A172 (cell line): ENCODE measurements at places on chromosomes 1 and 21.

DNA sequence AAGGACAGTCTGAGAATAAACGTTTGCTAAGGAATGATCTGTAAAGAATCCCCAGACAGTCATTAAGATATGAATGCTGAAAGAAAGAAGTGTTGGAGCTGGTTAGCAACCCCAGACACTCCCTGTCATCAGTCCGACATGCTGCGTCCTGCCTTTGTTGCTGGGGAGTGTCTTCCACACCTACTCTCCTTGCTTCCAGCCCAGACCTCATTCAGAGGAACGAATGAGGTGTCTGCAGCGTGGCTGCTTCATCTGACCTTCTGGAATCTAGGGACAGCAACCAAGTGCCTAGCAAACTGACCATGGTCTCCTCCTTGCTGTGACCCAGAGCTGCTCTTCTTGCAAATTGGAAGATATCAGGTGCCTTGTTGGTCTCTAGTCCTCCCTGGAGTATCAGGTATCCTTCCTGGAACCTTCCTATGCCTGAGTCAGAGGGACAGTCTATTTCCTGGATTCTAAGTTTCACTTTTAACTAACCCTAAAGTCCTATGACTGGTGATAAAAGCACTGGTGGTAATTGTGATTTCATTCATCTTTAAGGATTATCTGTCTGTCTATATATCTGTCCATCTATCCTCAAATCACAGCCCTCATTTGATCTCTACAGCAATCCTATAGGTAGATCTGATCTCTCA, 45.3 kb downstream of the NFASC start:
- DNase-seq = no peak

DNA sequence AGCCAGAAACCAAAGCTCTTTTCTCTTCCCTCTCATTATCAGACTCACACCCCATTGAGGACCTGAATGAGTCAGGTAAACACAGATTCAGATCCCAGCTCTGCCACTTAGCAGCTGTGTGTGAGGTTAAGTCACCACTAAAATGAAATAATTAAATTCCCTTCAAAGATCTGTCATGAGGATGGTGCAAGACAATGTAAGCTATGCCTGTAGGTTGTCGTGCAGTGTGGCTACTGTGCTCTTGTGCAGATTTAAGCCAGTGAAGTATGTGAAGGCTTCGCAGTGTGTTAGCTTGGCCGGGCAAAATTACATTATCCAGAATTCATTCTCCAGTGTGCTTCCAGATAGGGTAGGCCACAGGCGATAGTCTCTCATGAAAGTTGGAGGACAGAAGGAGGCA, 13.6 kb downstream of the UBL4B start:
- DNase-seq = no peak

GRCh38 chr1:248631354-248632008, 3.4 kb downstream of the OR2T11 start:
- DNase-seq = no peak

GRCh38 chr1:195584870-195585624, 1023.2 kb downstream of the KCNT2 start:
- peak; percentile 27 for DNase-seq

DNA sequence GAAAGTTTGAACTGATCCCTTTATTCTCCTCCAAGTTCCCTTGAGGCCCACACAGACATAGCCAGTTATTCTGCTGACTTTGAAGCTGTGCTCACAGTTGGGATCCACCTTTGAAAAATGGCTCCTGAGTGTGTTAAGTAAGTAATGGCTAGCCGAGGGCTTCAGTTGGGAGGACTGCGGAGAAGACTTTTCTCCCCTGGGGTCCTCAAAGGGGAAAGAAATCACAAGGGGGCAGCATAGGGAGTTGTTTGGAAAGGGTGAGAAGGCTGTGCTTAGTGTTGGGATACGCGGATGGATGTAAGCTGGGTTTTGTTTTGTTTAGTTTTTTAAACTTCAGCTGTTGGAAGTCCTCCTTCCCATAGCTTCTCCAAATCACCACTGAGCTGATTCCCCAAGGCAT, 8.3 kb downstream of the PGM1 start:
- DNase-seq = no peak

GRCh38 chr1:58907398-58907797, 123.6 kb upstream of the JUN start:
- no peak for DNase-seq

DNA sequence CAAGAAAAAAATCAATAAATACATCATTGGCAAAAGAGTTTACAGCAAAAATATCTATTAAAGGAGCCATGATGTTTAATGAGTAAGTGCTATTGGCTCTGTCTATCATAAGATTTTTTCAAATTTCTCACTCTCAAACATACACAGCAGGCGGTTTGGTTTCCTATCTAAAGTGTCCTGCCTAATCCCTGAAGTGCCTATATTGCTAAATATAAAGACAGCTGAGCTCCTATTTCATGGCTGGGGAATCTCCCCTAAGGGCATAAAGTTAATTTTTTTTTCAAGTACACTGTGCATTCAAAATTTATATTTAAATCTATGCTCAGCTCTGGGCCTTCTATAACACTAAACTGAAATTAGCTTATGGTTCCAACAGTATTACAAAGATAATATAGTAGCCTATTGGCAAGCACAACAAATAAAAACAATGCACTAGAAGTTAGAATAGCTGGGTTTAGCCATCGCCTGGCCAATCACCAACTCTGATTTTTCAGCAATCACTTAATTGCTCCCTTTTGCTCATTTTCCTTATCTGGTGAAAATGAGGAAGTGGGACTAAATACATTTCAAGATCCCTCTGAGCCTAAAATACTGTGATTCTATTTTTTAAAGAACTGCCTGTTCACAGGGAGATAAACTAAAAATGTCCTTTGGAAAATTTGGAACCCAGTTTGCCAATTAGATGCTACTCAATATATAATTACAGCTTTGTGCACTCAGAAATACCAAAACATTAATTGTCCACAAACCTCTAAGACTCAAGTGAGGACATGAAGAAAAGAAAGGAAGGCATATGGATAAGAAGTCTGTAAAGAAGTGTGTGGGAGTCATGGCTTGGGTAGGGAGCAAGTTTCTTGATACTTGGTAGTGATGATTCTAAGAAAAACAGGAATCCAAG, 62.5 kb downstream of the WDR64 start:
- DNase-seq = no peak

GRCh38 chr1:175755516-175756070, 12.2 kb upstream of the TNR start:
- DNase-seq = no peak

GRCh38 chr1:203089001-203089650, 3.3 kb upstream of the MYOG start:
- no peak for DNase-seq

- DNase-seq = peak; percentile 62
These were observed 1109.3 kb upstream of the B3GALT2 start for GRCh38 chr1:194295685-194296084.

GRCh38 chr1:214677945-214678344, 75.0 kb downstream of the CENPF start:
- DNase-seq = no peak

DNA sequence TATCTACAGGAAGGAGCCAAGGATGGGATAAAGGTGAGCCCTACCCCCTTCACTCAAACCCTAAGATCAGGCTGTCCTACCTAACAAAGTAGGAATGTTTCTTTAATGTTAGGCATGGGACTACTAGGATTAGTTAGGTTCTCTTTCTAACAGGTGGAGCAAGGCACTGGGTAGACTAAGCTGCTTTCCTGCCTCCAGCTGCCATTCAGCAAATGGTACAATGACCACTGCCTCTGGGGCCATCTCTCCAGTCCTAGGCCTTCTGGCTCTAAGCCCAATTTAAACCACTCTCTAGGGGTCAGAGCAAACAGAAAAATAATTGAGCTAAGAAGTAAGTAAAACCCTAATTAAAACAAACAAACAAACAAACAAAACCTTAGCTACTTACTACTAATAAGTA, 15.7 kb upstream of the IPO9 start:
- DNase-seq = no peak

- DNase-seq = no peak
These were observed 31.7 kb downstream of the RGL1 start for GRCh38 chr1:183836598-183836997.

GRCh38 chr1:228344631-228345072, 62.0 kb downstream of the TRIM11 start:
- DNase-seq = peak; percentile 95

DNA sequence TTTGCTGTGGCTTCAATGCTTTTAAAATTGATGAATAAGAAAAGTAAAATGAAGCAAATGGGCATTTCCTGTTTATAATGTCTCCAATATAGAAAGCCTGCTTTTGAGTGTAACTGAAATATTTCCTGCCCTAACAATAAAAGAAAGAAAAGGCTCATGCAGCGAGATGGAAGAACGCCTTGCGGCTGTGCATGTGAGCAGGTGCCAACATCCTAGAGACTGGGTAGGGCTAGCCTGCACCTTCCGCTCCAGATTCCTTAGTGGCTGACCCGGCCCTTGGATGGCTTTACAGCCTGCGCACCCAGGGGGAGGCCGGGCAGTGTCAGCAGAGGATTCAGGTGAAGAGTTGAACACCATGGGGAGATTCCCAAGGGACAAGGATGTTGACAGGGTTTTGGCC, 21.8 kb downstream of the CNIH3 start:
- DNase-seq = peak; percentile 89

GRCh38 chr21:24175106-24175505, 1432.2 kb downstream of the MRPL39 start:
- DNase-seq = no peak

DNA sequence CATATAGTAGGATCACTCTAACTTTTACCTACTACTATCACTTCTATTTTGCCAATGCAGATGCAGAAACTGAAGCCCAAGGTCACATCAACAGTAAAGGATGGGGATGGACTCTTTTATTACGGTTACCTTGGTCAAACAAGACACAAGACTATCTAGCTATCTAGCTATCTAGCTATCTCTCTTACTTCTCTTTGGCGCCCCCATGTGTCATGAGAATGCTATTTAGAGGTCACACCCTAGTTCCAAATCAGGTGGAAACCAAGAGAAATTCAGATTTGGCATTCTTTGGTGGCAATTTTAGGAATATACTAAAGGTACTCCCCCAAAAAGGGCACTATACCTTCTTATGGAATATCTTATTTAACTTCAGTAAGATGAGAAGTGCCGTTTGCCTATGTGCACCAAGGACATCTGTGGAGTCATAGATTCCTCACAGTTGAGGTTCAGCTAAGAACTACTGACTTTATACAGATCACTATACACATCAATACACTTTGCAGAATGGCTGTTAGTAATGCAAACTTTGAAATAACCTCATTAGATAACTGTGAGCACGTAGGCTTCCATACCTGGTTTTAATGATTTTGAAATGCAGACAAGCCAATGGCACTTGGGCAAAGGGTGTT, 6.7 kb downstream of the ZNF648 start:
- peak; percentile 22 for DNase-seq

GRCh38 chr1:7376676-7377075, 394.4 kb upstream of the VAMP3 start:
- DNase-seq = no peak

GRCh38 chr1:243396876-243397275, 141.0 kb downstream of the SDCCAG8 start:
- no peak for DNase-seq

DNA sequence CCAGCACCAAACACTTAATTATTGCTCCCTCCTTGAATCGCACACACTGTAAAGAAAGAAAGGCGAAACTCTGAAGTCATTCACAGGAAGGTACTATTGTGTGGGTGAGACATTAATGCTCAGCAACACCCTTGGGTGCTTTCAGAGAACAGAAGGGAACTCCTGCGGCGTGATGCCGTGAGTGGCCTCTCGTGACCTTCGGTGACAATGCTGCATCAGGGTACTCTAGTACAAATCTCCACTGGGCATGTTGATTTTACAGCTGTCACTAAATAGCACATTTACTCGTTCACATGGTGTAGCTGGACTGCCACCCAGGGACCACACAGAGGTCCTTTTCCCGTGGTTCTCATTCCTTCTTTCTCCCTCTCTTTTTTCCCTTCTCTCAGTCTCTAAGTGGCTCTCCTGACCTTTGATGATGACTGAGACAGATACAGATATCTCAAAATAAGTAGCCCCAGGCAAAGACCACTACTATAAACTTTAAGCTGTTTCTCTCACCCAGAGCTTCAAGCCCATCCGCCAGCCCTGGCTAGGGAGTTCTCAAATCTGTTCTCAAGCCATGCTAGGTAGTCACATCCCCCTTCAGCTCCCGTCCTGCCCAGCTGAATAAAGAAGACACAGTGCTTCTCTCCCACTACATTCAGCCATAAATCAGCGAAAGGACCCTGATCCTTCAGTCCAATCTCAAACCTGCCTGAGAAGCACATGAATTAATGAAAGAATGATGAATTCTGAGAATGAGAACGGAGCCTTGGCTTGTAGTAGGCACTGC, 223.4 kb upstream of the FMN2 start:
- DNase-seq = no peak

DNA sequence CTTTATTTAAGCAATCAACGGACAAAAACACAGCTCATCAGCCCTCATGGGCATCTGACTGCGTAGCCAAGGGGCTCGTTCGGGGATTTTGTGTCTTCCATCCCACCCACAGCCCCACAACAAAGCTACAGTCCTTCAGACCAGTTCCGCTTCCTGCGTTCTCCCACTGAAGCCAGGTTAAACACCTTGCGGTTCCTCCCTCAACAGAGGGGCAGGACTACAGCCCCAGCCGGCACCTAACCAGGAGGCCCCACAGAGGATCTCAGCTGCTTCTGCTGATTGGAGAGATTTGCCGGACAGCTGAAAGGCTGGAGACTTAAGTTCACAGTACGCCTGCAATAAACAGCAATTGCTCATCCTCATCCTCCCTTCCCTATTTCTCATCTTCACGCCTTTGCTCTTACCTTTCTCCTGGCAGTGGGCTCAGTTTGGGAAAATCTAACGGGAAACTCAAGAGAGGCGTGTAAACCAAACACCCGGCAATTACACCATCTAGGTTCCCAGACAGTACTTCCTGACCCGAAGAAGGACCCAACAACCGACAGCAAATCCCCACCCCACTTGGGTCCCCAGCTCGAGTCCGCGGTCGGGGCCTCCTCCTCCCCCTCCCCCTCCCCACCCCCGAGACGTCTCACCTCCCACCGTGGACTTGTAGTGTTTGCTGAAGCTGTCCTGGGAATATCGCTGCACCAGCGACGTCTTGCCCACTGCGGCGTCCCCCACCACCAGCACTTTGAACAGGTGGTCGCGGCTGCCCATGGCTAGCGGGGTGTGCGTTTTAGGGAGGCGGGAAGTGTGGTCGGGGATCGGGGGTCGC, 876 bp downstream of the RAB29 start:
- peak; percentile 18 for DNase-seq

GRCh38 chr1:5594056-5594956, 397.9 kb downstream of the NPHP4 start:
- DNase-seq = no peak

- DNase-seq = no peak
These were observed at the start of gene CELSR2 for GRCh38 chr1:109248797-109249629. Gene CELSR2 (plus strand): TSS chr1:109249539. CDS start chr1:109250080, 541 bp downstream.

DNA sequence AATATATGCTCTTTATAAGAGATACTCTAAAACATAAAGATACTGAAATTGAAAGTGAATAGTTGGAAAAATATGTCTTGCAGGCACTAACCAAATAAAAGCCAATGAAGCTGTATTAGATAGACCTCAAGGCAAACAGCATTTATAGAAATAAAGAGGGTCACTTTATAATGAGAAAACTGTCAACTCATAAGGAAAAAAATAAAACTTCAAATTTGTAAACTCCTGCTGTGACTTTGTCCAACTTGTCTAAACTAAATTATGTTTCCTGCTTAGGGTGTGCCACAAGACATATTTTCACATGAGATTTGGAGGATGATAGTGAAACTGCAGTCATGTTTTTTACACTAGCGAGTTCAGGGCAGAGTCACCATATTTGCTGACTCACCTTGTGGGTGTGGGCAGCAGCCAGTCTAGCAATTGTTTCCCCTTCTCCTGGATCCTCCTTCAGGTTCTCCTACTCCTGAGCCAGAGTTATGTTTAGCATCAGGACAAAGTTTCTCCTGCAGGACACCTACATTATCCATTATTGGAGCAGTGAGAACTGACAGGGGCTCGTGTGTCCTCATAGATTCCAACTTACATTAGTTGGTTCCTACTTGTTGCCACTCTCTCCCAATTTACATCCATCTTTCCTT, 43.8 kb downstream of the CD53 start:
- DNase-seq = peak; percentile 72
